ENCODE measurements at places on chromosomes 6 and 20. TPM values are rescaled to one million over a fixed set of nuclear protein-coding genes. Genes with fewer than 3 reads are reported as not detected.

Gene MEI4
- 0.05 TPM for polyA plus RNA-seq

Gene CDK5RAP1
- polyA plus RNA-seq: 62.6 TPM

DNA sequence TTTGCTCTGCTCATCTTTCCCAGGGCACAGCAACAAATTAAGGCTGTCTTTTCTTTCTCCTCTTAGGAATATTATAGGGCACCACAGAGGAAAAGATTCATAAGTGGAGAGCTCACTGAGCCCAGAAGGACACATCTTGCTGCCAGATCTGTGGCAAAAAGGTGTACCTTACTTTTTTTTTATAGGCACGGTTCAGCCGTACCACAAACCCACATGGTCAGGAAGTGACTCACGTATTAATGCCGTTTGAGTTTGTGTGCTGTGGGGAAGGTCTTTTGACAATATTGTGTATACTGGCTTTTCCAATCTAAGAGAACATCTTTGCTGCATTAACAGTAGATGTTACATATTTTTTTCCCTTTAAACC, 28.4 kb downstream of the PAQR8 start:
- peak; percentile 78 for DNase-seq

DNA sequence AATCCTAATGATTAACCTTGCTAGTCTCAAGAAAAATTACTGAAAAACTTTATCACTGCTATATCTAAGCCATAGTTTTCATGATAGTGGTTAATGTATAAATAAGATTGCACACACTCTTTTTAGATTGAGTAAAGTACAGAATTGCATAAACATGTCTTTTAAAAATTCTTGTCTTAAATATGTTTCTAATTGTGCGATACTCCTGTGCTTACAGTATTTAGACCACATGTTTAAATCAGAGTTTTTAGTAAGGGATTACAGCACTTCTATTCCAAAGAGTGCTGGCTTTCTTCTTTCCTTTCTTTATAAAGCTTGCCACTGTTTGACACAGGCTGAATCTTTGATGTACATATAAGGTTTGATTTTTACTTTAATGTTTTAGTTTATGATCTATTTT, 36.8 kb upstream of the RGS17 start:
- DNase-seq: no peak

Gene CLIC5
- 2.1 TPM for polyA plus RNA-seq

GRCh38 chr6:10030942-10031537, 383.8 kb downstream of the TFAP2A start:
- no peak for DNase-seq

GRCh38 chr6:132892929-132893771, 78.8 kb downstream of the RPS12 start:
- DNase-seq: no peak

Gene PROKR2
- polyA plus RNA-seq: not detected

- no peak for DNase-seq
Measured at GRCh38 chr6:129894921-129895320, 33.8 kb upstream of the TMEM244 start.

- DNase-seq: no peak
Measured at GRCh38 chr6:119874381-119874780, 524.8 kb upstream of the MAN1A1 start.

DNA sequence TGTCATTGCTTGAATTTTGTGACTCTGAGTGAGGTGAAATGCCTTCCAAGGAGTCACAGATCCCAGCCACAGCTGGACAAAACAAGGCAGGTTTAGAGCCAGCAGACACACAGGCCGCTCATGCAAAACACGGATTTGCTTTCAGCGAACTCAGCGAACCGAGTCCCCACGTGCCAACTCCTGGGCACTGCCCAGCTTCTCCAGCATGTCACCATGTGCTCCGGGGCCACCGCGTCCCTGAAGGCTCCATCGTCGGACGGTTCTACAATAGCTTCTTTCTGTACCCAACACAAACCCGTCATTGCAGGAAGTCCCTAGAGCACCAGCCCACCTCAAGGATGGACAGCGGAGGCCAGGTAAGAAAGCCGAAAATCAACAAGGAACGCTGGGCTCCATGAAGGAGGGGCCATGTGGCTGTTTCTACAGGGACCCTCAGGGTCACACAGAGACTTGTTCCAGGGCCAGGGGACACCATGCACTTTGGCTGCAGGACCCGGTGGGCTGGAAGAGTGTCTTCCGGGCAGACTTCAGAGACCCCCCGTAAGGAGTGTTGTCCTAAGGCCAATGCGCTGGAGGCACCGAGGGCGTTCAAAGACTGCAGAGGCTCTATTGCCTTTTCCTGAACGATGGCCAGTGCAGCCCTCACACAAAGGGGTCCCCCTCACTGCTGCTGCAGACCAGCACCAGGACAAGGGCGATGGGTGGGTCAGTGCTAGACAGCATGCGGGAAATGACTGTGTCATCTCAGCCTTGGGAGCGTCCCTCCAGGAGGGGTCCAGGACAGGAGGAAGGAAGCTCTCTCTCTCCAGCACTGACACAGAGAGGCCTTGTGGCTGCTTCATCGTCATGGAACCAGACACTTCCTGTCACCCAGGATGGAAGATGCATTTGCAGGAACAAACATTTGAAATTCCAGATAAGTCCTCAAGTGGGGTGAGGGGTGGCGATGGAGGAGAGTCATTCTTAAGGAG, 19.8 kb downstream of the DACT2 start:
- no peak for DNase-seq

DNA sequence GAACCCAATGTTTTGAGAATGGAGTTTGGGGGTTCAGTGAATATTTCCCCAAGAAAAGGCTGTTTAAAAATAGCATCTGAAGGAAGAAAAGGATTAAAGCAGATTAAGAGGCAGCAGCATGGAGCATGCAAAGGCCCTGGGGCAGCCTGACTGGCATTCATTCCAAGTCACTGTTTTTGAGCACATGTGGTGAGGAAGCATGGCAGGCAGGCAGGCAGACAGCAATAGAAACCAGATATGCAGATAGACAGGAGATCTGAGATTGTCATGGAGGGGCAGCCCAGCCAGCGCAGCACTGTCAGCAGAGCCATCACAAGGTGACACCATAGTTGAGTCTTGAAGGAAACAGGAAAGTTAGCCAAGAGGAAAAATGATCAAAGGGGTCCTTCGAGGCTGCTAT, 37.8 kb downstream of the SIRPA start:
- DNase-seq: no peak

GRCh38 chr6:45411959-45412358, 34.2 kb upstream of the SUPT3H start:
- no peak for DNase-seq

- DNase-seq: no peak
Measured at GRCh38 chr20:23080521-23080920, 5.6 kb downstream of the CD93 start.

GRCh38 chr20:46188866-46189541, 70.9 kb downstream of the CD40 start:
- no peak for DNase-seq

- peak; percentile 58 for DNase-seq
Measured at GRCh38 chr20:39081255-39081654, 119.1 kb downstream of the DHX35 start.

- no peak for DNase-seq
Measured at GRCh38 chr6:31620586-31621319, at the start of gene PRRC2A. Gene PRRC2A, plus strand, starts transcription at chr6:31620715. Its CDS starts 2,075 bp downstream, at chr6:31622790.

GRCh38 chr6:125953502-125953875, 3.1 kb upstream of the HINT3 start:
- no peak for DNase-seq

DNA sequence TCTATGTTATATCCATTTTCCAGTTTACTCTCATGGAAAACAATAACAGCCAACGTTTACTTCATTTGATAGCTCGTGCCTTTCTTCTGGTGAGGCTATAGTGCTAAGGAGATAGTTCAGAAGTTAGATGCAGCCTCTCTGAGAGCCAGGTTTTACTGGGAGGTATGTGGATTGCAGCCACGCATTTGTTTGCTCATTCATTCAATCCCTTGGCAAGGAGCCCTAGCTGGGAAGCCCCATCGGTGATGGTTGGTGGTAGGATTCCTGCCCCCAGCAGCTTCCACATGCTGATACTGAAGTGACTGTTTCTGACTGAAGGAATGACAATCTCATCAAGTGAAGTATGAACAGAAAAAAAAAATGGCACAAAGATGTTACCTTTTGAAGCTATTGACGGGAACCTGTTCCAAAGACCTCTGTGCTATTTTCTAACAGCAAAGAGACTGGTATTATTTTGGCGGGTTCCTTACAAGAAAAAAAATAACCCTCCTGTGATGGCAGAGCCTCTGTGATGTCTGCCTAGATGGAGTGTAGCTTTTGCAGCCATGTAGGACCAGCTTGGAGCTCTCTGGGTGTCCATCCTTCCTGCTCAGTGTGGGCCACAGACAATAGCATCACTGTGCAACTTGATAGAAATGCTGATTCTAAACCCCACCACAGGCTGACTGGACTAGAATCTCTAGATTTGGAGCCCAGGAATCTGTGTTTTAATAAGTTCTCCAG, 30.6 kb downstream of the SNAP25 start:
- DNase-seq: no peak

- no peak for DNase-seq
Measured at GRCh38 chr20:23325107-23325506, 25.5 kb upstream of the NXT1 start.

- DNase-seq: no peak
Measured at GRCh38 chr6:155271145-155271544, 7.3 kb downstream of the CLDN20 start.

DNA sequence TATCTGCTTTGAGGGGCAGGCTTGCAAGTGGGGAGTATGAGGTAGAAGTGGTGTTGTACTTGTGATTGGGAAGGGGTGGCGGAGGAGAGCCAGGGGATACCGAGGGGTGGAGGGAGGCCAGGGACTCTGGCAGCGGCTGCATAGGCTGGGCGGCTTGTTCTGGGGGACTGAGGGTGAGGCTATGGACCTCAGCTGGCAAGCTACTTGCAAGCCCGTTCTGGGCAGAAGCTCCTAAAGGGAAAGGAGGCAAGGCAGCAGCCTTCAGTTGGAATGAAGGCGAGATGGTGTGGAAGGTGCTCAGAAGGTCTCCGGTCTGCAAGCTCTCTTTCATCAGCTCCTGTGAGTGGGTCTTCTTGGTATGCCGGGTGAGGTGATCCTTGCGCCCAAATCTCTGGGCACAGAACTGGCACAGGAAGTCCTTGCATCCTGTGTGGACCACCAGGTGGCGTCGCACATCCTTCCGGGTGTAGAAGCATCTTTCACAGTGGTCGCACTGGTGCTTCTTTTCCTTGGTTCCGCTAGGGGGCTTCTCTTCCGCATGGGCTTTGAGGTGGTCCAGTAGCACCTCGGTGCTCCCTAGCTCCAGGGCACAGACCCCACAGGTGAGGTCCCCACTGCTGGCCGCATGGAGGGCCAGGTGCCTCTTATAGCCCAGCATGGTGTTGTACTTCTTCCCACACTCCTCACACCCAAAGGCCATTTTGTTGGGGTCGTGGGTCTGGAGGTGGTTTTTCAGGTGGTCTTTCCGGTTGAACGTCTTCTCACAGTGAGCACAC, 66.0 kb downstream of the PLAGL1 start:
- peak; percentile 70 for DNase-seq

Gene USP49
- 1.1 TPM for polyA plus RNA-seq

Gene TTBK1
- polyA plus RNA-seq: 0.09 TPM

Gene SLA2
- polyA plus RNA-seq: 6.8 TPM

DNA sequence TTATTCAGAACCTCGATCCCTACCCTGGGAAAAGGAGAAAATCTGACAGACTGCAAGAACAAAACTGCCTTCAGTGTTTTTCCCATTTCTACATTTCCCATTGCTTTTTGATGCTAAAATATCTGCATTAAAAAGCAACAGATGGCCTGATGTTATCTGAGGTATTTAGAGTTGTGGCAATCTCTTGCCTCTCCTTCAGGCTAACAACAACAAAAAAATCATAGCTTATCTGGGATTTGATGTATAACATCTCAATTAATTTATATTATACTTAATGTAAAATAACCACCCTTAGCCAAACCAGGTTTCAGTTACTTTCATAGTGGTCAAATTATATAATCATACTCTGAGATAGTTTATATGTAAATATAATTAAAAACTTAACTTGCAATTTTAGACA, 15.8 kb upstream of the GABRR2 start:
- DNase-seq: no peak

Gene BNIP5
- 0.23 TPM for polyA plus RNA-seq

Data from thymus (tissue), 14 donors.